ENCODE measurements at places on chromosomes 4 and X.

GRCh38 chr4:107824350-107825071 lies at the start of gene SGMS2:
TSS of gene SGMS2 (plus strand) at chr4:107824932. CDS start at chr4:107895554, 70,622 bp downstream.
- peak; percentile 31 for DNase-seq

DNA sequence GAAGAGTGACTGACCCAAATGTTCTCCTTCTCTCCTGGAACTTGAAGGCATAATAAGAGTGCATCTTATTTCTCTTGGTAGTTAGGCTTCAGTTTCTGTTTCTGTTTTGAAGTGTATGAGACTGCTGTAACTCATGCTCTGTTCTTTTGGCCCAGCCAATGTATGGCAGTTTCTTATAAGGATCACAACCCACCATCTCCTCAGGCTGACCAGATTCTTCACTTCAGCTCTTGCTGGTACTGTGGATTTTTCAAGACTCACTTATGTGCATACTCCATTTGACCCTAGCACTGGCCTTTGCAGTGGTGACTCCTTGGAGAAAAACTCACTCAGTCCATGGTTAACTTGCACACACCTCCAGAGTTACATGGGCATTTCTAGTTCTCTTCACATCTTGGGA lies 9.6 kb upstream of the YTHDC1 start:
- no peak for DNase-seq

DNA sequence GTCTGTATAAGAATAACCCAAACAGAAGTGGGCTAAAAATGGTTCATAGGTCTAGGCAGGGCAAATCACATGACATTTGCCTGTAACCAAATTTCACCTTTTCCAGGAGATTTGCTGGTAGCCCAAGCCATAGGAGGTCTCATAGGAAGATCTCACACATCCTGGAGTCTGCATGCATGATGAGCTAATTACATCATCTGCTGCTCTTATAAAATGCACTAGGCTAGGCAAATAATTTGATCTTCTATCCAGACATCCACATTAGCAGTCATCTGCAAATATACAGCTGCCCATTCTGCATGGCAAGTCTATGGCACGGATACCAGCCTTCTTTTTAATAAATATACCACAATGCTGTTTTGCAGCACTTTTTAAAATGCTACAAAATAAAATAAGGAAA lies 87.2 kb downstream of the MAPK10 start:
- DNase-seq: no peak

- peak; percentile 11 for DNase-seq
These were observed 779 bp upstream of the DDX60L start for GRCh38 chr4:168480931-168481611.

GRCh38 chr4:62560858-62561257 lies 1360.7 kb downstream of the ADGRL3 start:
- DNase-seq: no peak

GRCh38 chr4:181970366-181970765 lies 272.8 kb upstream of the TENM3 start:
- no peak for DNase-seq

- no peak for DNase-seq
These were observed 8.5 kb downstream of the NKX3-2 start for GRCh38 chr4:13535708-13536361.

GRCh38 chr4:37802068-37802666 lies 24.3 kb upstream of the PGM2 start:
- DNase-seq: no peak

DNA sequence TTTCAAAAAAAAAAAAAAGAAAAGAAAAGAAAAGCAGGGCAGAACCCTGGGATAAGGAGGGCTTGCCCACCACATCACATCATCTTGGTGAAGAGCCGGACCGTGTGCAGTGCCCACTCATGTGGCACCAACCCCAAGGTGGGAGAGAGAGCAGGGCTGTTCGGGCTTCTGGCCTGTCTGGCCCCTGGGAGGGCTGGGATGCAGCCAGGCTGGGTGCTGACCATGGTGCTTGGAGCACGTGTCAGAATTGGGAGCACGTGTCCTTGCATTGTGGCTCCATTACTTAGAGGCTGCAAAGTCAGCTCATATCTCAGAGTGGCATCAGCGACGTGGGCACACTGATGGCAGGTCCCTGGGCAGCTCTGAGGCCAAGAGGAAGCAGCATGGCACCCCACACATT lies 100.9 kb upstream of the AFAP1 start:
- no peak for DNase-seq

DNA sequence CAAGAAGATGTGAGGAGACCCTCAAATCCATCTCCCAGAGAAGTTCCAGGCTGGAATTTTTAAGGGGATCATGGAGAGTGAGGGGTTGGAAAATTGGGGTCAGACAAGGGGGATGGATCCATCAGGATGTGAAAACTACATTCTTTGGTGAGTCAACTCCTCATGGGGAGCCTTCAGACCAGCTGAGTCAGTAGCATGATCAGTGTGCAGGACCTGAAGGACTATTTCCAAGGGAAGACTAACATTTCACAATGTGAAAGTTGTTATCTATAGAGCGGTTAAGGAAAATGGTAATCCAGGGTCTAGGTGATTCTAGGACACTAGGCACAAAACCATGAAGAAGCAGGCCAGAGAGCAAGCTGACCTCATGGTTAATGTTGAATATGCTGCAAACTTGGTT lies 38.6 kb upstream of the CEP135 start:
- DNase-seq: no peak

- no peak for DNase-seq
These were observed 58.0 kb upstream of the PPARGC1A start for GRCh38 chr4:23947826-23948225.

DNA sequence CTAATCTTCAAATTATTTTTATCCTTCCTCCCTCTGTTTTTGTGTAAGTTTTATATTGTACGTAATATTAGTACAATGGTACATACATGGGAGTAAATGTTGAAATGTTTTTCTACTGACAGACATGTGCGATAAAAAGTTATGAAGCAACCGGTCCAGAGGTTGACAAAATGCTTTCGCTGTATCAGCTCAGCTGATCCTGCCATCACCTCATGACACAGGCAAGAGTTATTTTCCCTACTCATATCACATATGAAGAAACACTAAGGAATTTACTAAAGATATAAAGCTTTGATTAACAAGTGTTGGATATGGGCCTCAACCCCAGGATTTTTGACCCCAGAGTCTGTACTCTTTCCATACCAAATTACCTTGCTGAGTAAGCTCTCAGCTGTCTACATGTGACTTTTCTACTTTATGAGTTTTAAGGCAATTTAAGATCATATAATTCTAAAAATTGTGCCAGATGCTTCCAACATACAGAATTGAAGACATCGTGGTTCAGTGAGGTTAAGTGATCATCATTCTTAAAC lies 50.0 kb downstream of the CLCN5 start:
- no peak for DNase-seq

DNA sequence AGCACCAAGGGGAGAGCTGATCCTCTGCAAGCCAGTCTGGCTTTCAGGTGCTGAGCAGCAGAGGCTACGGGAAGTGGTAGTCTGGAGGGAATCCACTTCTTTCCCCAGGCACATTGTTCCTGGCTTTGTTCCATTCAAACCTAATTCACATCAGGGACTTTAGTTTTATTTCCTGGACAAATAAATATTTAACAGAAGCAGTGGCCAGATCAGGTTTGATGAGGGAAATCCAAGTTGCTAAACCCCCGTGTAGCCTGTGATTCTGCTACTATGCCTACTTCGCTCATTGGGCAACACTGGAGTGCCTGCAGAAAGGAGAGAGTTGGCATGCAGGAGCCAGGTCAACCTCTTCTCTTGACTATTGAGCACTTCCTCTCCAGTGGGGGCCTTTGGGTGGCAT lies 13.8 kb upstream of the STBD1 start:
- no peak for DNase-seq

GRCh38 chr4:79584352-79584751 lies 176.3 kb upstream of the GK2 start:
- no peak for DNase-seq

- no peak for DNase-seq
These were observed 896.8 kb downstream of the ADGRL3 start for GRCh38 chr4:62096881-62097280.

GRCh38 chrX:122475306-122475705 lies 708.8 kb upstream of the GRIA3 start:
- DNase-seq: no peak

DNA sequence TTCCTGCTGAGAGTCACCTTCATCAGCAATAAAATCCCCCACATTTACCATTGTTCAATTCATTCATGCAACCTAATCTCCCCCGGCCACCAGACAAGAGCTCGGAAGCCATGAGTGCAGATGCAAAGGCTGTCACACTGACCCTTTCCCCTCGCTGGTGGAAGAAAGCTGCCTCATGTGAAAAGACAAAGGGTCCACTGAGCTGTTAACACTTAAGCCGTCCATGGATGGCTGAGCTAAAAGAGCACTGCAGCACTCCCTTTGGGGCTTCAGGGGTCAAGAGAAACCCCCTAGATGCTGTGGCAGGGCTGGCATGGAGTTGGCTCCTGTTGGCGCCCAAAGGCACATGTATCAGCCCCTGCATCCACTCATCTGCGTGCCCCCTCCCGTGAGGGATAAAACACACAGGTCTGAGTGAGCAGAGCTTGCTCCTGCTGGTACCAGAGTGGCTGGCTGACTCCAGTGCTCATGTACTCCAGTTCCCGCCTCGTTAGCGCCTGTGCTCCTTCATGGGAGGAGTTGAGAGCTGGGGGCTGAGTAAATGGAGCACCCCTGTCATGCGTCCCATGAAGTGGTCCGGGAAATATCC lies 216.5 kb downstream of the PDHA2 start:
- DNase-seq: no peak

DNA sequence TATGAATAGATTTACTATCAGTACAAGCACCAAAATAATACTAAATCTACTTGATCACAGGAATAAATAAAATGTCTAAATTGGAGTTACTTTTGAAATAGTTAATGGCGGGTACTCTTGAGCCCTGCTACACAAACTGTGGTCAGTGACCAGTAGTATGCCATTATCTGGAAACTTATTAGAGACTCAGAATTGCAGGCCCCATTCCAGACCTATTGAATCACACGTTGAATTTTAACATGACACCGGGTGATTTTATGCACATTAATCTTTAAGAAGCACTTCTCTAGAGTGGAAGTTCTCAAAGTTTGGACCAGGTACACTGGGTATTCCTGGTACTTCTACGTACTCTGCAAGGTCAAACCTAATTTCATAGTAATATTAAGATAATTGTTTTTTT lies 660.0 kb upstream of the POU3F4 start:
- DNase-seq: no peak

DNA sequence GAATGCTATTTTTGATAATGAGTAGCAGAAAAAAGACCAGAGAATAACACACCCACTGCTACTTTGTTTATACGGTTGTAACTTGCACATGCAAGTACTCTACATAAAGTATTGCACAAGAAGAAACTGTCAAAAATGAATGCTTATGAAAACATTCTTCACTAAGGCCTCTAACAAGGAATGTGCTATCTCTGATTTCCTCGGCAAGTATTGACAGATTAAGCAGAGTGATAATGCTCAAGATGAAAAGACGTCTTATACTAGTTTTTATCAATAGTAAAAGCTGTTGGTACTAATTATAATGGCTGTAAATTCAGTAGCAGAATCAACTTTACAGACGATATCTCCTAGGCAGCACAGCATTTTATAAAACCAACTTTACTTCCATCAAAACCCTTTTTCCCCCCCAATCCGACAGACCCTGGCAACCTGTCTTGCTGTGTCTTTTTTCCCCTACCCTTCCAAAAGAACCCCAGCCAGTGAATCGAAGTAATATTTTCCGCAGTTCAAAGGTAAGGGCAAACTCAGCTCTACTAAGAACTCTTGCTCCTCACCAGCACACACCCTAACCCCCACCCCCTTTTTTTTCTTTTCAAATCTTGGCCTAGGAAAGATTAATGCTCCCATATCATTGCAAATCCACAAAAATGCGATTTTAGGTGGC lies 1.5 kb downstream of the FRYL start:
- no peak for DNase-seq

DNA sequence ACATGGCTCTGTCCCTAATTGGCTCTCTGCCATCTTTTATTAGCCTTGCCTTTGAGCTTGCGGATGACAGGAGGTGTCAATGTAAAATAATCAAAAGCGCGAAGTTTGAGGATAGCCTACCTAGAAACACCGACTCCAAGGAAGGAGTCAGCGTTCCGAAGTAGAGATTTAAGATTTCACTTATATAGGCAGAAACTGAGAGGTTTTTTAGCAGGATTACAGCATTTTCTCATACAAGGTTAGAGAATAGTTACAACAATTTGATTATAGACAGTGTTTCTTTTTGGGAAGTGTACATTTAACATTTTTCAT lies 499 bp upstream of the NFXL1 start:
- DNase-seq: no peak

- DNase-seq: no peak
These were observed 178.8 kb downstream of the CAMK2D start for GRCh38 chr4:113582737-113583136.

- DNase-seq: no peak
These were observed 227.0 kb downstream of the DKK2 start for GRCh38 chr4:106809076-106809475.

- no peak for DNase-seq
These were observed 8.1 kb downstream of the IGBP1 start for GRCh38 chrX:70141373-70141772.

GRCh38 chr4:179709961-179710624 lies 2267.9 kb upstream of the AGA start:
- DNase-seq: no peak

GRCh38 chr4:30721185-30722091 lies 1.3 kb downstream of the PCDH7 start:
- DNase-seq: no peak

DNA sequence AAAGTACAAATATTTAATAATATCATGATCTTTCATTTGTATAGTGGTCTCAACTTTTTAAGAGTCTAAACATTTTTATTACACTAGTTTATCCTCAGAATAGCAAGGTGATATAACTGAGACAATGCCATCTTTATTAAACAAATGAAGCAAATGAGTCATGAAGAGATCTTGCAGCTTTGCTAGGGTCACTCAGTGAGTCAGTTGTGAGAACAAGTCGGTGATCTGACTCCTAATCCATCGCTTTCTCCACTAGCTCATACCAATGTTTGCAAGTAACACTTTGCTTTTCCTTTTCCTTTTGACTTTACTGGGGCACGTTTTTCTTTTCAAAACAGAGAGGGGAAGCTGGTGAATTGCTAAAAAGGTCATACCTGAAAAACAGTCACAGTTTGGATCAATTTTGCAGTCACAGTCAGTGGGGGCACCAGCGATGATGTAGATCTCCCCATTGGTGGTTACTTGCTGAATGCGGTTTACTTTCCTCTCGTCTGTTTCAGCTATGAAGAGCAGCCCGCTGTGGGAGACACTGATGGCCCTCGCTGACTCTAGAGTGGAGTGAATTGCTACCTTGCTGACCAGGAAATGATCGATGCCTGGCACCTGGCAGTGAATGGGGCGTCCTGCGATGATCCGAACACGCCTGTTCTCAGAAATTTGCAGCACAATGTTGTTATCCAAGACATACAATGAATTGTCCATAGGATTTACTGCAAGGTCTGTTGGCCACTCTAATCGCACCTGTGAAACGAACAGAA lies 75.7 kb downstream of the SH2D1A start:
- no peak for DNase-seq

- DNase-seq: no peak
These were observed 11.0 kb downstream of the VEGFC start for GRCh38 chr4:176781739-176782100.

DNA sequence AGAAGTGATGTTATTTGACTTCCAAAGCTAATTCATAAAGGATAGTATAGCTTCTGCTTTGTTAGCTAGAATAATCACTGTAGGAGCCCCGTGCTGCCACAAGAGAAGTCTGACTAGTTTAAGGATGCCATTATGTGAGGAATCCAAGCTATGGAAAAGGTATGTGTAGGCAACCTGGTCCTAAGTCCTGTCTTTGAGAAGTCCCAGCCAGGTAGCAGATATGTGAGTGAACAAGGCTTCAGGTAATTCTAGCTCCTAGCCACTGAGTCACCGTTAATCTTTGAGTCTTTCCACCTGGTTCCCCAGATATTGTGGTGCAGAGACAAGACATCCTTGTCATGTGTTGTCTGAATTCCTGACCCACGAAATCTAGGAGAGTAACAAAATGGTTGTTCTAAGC lies 55.5 kb downstream of the BMP3 start:
- DNase-seq: no peak

Data from stimulated activated effector memory CD8-positive, alpha-beta T cell treated with anti-CD3 and anti-CD28 coated beads, Interleukin-12 subunit alpha, Interleukin-12 subunit beta, amount 100 ng/mL, for 72 hours (primary cell).